Activated CD8-positive, alpha-beta memory T cell treated with anti-CD3 and anti-CD28 coated beads for 1 hour (primary cell): ENCODE measurements at places on chromosomes 4 and X.

GRCh38 chr4:126679303-126679702, 953.5 kb upstream of the INTU start:
- DNase-seq, result no peak

DNA sequence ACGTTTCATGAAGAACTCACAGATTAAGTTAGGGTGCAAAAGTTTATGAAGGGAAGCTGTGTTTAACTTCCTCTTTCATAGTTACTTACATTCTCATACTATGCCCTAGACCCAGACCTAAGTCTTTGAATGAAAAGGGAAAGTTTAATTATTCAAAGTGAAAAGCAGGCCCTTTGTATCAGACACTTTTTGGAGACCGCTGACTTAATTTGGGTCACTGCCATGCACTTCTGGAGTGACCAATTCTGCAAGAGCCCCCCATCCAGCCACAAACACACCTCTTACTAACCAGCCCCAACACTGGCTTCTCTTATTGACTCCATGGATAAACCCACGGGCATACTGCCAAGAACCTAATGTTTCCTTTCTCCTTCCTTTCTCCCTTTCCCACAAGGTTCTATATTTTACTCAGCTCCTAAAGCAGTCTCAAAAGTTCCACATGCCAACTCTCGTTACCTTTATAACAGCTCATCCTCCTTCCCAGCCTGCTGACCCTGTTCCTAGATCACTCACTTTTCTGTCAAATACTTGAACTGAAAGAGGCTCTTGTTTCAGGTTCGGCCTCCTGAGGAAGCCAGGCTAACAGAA, 34.5 kb downstream of the ABCE1 start:
- no peak for DNase-seq

- no peak for DNase-seq
Measured at GRCh38 chr4:168887809-168888208, 122.2 kb downstream of the CBR4 start.

DNA sequence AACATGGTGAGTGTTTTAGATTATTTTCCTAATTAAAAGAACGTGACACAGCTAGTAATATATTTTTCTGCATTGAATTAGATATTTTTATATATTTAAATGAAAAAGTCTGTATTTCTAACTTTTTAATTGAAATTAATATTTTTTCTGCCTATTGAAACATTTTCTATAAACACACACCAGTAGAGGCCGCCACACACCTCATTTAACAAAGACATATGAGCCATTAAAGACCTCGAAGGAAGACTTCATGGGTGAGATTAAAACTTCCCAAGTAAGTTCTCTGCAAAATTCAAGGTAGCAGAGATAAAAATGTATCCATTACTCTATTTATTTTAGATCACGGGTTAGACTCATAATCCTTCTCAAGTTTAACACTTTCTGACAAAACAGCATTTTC, 8.3 kb downstream of the SLITRK2 start:
- no peak for DNase-seq

DNA sequence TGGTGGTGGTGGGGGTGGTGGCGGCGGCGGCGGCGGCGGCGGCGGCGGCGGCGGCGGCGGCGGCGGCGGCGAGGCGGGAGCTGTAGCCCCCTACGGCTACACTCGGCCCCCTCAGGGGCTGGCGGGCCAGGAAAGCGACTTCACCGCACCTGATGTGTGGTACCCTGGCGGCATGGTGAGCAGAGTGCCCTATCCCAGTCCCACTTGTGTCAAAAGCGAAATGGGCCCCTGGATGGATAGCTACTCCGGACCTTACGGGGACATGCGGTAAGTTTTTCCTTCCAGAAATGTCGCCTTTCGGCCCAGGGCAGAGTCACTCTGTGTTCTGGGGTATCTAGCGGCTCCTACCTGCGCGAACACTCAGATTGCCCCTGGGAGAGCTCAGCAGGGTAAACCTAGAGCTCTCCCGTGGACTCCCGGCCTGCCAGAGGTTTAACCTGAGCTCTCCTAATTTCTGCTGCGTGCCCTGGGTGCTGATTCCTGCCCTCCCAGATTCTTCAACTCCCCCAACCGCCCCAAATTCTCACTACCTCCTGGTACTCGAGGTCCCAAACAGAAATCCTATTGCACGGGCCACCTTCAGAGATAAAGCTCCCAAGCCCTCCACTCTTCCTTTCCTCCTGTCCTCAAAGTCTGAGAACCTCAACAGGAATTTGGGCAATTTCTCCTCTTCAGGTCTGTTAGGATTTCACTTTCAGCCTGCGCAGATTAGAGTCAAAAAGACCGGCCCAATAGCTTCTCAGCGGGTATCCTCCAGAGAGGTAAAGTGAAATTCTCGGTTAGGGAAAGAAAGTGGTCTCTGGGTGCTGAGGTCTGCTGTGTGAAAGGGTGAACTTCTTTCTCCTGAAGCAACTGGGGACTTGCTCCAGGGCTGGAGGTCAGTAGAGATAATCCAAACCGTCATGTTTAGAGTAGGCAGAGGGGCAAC, 2.9 kb downstream of the AR start:
- DNase-seq, result no peak

- DNase-seq, result no peak
Measured at GRCh38 chr4:71343670-71344466, 5.0 kb downstream of the SLC4A4 start.

- DNase-seq, result no peak
Measured at GRCh38 chr4:153067376-153067775, 131.3 kb downstream of the FHDC1 start.

- no peak for DNase-seq
Measured at GRCh38 chr4:128675083-128675482, 134.4 kb upstream of the JADE1 start.

DNA sequence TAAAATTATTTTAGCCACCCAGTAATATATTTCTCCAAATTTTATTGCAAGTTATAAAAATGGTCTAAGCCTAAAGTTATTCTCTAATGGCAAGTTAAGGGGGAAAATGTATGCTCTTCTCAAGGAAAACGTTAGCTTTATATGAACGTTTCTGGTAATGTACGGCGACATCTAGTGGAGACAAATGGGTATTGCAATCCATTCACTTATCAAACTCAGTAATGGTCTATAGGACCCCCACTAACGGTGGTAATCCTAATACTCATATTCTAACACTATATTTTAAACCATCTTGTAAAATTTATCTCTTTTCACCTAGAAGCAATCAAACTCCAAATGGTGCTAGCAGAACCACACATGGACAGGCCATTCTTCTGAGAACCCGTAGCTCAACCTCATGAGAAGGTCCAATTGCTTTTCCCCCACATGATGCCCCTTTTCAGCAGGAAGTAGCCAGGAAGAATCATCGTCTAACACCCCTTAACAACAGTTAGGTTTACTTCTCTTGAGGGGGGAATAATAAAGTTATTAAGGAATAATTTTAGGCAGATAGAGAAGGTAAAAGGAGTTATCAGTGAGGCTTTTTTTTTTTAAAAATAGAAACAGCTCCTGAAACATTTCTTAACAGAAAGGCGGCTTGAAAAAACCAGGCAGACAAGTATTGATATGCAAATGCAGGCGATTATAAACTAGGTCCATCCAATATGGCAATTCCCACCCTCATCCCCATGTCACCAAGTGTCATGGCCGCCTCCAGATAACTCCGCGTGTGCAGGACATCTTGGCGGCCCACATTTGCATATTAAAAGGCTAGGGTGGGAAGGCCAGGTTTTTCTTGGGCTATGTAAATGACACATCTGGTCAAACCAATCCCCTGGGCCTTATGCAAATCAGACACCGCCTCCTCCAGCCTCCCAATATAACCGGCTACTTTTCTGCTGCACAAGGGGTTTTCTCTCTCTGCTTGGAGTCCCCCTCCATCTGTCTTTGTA, 35.0 kb downstream of the NUDT11 start:
- DNase-seq, result no peak

DNA sequence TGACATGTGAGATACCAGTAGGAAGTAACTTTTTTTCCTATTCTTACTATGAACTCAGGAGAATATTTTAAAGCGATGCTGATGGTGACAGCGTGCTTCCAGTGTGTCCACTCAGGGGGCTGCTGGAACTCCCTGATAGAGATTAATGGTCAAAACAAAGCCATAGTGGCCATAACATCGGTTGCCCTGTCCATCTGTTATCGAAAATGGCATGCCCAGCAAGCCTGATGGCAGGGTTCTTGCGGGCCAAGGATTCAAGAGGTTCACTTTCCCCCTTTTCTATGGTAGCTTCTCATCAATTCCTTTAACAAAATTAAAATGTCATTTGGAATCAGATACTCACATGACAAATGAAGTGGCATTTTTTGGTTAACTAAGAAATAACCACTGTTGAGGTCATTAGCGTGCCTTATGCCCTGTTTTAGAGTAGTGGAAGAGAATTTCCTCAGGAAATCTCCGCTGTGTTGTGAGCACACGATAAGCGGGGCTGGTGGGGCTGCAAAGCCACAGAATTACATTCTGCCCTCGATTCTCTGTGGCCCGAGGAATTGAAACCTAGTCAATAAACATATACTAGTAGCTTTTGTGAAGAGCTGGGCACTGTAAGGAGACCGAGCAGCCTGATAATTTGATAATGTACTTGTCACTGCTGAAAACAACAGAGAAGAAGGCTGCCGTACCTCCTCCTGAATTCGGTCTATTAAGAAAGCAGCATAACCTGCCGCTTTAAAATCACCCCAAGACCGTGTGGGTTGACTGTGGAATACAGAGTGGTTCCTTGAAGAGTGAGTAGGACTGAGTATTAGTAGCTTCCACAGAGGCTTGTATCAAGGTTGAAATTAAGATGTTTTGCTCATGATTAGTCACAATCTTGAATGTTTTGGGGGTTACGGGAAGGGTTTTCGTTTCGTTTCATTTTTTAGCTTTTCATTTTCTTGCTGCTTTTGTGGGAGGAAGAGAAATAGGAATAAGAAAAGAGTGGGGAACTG, 46.7 kb downstream of the PTCHD1 start:
- DNase-seq, result no peak

- DNase-seq, result no peak
Measured at GRCh38 chr4:86948276-86948675, 13.5 kb downstream of the AFF1 start.

GRCh38 chrX:40094041-40094899, 3.5 kb downstream of the BCOR start:
- no peak for DNase-seq

DNA sequence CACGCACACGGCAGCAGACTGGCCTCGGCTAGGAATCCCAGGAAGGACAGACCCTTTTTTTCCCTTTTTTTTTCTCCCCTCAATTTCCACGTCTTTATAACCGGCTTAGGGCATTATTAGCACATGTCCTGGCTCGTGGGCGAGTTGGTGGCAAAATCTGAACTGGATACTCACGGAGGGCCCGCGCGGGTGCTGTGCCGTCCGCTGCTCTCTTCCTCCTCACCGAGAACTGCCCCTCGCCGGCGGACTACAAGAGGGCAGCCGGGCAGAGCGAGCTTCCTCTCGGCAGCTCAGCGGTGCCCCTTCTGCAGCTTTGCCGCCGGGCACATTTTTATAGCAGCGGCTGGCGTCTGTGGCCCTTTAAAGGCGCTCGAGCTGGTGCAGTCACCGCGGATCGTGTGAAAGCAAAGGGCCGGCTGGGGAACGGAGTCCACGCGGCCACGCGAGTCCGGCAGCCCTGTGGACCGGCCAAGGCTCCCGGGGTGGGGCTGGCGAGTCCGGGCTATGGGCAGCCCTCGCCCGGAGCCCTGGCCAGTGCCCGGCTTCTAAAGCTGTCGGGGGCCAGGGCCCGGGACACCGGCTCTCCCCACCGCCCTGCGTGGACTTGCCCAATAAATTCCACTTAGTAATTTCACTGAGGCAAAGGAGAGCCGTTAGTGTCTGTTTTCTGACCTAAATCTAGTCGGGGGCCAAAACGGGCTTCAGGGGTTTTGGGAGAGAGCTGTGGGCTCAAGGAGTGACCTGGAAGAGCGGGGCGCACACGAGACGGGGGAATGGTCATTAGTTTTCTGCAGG, 1.3 kb upstream of the CITED1 start:
- DNase-seq, result no peak

DNA sequence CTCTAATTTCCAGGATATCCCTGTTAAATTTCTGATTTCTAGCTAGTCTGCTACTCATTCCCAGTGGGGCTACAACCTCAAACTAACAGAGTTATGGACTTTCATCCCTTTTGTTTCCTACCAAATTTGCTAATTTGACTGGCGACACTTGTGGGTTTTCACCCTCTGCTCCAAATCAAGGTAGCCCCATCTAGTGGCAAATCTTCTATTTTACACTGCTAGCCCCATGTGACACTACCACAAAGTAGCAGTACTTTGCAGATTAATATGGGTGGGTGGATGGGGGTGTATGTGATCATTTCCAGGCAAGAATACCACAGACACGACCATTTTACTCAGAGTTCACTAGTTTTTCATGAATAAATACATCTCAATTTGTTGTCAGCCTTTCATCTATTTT, 150.3 kb downstream of the MSL3 start:
- DNase-seq, result no peak

DNA sequence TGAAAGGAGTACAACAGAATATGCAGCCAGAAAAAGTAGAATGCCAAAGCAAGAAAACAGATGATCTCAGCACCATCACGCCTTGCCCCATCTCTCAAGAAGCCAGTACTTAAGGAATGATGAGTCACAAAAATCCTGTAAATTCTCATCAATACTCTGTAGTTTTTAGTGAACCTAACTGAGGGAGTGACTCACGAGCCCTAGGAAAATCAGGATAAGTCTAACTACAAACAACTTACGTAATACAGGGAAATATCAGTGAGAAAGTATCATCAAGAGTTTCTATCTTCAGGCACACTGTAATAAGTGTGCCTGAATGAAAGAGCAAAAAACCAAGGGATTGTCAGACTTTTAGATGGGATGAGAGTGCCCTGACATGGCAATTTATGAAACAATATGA, 644.4 kb downstream of the STPG2 start:
- DNase-seq, result no peak

DNA sequence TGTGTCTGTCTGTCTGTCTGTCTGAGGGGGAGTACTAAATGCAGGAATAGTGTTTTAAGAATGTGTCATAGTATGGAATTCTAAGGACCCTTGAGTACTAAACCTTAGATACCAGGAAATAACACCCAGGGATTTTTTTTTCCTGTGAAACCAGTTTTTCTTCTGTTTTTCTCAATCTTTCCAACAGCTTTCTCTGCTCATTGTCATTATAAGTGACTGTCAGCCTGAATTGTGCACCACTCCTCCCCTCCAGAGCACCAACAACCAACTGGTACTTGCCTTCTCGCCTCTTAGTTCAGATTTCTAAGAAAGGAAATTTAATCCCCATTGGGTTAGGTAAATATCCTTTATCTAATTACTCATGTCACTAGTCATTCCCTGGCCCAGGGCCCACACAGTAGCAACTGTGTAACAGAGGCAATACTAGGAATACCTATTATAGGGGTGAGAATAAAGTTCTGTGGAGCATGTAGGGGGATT, 320.6 kb downstream of the ADGRL3 start:
- no peak for DNase-seq

- DNase-seq, result no peak
Measured at GRCh38 chr4:165118256-165118909, 5.7 kb upstream of the TMEM192 start.

GRCh38 chr4:155530290-155530689, 136.4 kb upstream of the GUCY1A1 start:
- no peak for DNase-seq

- DNase-seq, result no peak
Measured at GRCh38 chr4:159358226-159358625, 255.3 kb downstream of the RAPGEF2 start.
